Daoy (cell line): ENCODE measurements at places on chromosomes 5 and 9. TPM values are rescaled to one million over a fixed set of nuclear protein-coding genes. Genes with fewer than 3 reads are reported as not detected.

The GHR gene
- total RNA-seq: not detected in 2 replicates

DNA sequence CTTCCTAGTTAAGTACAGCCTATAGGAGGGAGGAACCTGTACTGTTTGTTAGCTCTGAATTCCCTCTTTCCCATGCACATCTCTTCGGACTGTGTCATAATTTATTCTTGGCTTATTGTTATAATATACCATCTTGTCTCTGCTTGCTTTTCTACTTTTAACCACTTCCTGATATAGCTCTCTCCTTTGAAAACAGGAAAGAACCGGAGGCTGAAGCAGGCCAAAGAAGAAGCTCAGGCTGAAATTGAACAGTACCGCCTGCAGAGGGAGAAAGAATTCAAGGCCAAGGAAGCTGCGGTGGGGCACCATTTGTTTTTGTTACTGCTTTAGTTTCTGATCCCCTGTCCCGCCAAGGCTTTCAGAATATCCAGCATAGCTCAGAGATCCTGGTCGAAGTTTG, 4.8 kb downstream of the ATP6V1G1 start:
- no peak for DNase-seq

- DNase-seq: no peak
Observed at GRCh38 chr9:121354141-121354540, 15.9 kb downstream of the STOM start.

DNA sequence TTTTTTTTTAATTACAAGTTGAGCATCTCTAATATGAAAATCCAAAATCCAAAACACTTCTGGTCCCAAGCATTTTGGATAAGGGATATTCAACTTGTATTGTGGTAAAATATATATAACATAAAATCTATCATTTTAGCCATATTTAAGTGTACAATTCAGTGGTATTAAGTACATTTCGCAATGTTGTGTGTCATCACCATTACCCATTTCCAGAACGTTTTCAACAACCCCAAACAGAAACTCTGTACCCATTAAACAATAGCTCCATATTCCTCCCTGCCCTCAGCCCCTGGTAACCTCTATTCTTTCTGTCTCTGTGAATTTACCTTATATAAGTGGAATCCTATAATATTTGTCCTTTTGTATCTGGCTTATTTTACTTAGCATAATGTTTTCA, 24.9 kb downstream of the TICAM2 start:
- no peak for DNase-seq

DNA sequence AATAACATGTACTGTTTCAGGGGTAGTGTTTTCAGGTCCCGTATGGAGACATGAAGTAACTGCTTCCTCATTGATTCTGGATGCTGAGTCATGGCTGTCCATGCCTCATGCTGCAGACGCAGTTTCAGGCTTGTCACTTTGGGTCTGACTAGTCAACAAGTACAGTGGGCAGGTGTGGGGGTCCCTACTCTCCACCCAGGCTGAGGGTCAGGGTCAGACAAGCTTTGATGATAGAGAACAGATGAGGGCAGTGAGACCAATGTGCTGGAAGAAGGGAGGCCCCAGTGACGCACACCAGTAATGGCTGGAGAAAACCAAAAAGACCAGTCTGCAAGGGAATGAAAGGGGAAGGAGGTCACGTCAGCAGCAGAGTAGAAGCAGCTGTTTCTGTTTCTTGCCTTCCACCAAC, 80.0 kb upstream of the NFIL3 start:
- no peak for DNase-seq
